Right ventricle myocardium inferior (tissue), 1 donor: ENCODE measurements at places on chromosomes 12 and 14. TPM values are rescaled to one million over a fixed set of nuclear protein-coding genes. Genes with fewer than 3 reads are reported as not detected.

- DNase-seq = no peak
Measured at GRCh38 chr14:73945159-73945670, 4.7 kb downstream of the FAM161B start.

The TAS2R8 gene
- not detected for total RNA-seq

The FZD10 gene
- total RNA-seq = not detected

The UBC gene
- total RNA-seq = 1,199 TPM

The CELA1 gene
- not detected for total RNA-seq

GRCh38 chr12:89756194-89756584 is 47.6 kb upstream of the ATP2B1 start:
- DNase-seq = no peak

The PZP gene
- 0.30 TPM for total RNA-seq

GRCh38 chr14:49527221-49527620 is 59.0 kb downstream of the RPS29 start:
- DNase-seq = no peak

- no peak for DNase-seq
Measured at GRCh38 chr14:104788161-104788818, 7.3 kb downstream of the AKT1 start.

DNA sequence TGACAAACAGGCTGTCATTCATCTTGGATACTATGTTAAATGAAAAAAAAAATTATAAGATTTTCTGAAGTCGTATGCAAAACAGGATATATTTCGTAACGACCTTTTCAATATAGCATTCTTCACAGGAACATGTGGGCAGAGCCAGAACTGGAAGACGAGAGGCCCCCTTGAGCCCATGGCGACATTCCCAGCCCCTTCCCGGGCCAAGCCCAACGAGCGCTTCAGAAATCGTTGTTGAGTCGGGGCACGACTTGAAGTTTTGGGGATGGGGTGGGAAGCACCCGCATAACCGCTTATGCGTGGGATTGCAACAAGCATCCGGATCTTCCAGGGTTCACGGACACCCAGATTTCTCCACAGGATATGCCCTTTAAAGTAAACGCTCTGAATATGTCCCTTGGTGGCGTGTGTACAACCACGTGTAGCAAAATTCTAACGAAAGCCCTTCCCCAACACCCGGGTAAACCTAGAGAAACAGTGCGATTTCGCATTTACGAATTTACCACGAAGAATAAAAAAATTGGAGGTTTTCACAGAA is 736 bp downstream of the C14orf39 start:
- no peak for DNase-seq

- no peak for DNase-seq
Measured at GRCh38 chr14:77043177-77043983, 14.9 kb upstream of the IRF2BPL start.

GRCh38 chr12:127957001-127957660 is 309.8 kb upstream of the TMEM132C start:
- no peak for DNase-seq

The ORMDL2 gene
- 17.3 TPM for total RNA-seq

The ENDOU gene
- total RNA-seq = not detected

The PTHLH gene
- not detected for total RNA-seq

- DNase-seq = no peak
Measured at GRCh38 chr12:42447371-42447786, 121.4 kb downstream of the PPHLN1 start.

DNA sequence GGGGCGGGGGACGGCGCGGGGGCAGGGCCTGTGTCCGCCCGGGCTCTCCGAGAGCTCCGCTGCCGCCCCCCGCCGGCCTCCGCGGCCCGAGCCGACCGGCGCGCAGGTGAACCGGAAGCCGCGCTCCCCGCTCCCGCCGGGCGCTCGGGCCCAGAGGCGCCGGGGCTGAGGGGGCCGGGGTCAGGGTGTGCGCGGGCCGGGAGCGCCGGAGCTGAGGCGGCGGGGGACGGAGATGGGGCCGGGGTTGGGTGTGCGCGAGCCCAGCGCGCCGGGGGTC is 431 bp downstream of the HIP1R start:
- DNase-seq = no peak

The WNT1 gene
- not detected for total RNA-seq

DNA sequence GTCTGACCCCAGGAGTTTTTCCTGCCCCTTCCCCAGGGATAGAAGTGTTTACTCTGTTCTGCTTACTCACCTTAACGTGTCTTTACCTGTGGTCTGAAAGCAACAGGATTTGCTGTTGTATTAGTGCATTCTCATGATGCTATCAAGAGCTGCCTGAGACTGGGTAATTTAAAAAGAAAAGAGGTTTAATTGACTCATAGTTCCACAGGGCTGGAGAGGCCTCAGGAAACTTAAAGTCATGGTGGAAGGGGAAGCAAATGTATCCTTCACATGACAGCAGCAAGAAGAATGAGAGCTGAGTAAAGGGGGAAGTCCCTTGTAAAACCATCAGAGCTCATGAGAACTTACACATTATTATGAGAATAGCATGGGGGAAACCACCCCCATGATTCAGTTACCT is 240.4 kb downstream of the SNAPC1 start:
- DNase-seq = no peak

DNA sequence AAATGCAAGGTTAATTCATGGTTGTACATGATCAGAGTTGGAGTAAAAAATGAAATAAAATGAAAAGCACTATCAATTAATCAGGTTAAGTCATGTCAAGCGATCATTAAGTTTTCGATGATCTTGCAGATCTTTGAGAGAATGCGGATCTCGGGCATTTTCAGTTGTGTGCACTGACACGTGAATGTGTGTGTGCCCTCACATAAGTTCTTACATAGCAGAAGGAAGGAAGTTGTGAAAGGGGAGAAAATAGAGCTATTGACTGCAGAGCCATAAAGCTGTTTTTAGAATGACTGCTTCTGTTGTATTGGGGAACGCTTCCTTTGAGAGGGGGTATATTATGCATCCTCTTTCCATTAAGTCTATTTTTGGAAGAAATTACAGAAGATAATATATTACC is 101.3 kb downstream of the HMGA2 start:
- no peak for DNase-seq

DNA sequence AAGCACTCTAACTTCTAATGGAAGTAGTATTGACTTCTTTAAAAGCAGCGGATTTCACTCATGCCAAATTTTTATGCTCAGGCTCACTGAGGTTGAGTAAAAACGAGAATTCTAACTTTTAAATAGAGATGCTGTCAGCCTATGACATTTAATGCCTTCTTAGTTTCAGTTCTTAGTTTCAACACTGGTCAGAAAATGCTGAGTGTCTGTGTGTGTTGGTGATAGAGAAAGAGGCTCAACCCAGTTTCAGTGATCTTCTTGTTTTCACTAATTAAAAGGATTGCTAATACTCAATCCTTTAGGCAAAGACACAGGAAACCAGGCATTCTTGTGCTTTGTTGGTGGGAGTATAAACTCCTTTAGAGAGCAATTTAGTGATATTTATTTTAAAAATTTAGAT is 31.0 kb downstream of the PEBP1 start:
- DNase-seq = no peak

The ETV6 gene
- 15.2 TPM for total RNA-seq

GRCh38 chr12:92259696-92260251 is 114.1 kb upstream of the BTG1 start:
- DNase-seq = no peak

GRCh38 chr12:91396293-91396692 is 213.7 kb upstream of the DCN start:
- no peak for DNase-seq

DNA sequence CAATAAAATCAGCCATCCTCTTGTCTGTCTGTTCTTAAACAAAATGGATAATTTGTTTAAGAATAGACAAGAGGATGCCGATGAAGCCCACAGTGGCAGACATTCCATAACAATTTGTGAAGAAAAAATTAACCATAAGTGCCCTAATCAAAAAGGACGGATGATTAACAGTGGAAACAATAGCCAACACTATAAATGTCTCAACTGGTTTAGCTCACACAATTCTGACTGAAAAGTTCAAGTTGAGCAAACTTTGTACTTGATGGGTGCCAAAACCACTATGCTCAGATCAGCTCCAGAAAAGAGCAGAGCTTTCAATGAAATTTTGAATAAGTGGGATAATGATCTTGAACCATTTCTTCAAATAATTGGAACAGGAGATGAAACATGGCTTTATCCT is 202.2 kb upstream of the OR4E1 start:
- DNase-seq = no peak

The APOF gene
- total RNA-seq = not detected

The KLRK1 gene
- 1.2 TPM for total RNA-seq

The ADGRD1 gene
- 89.1 TPM for total RNA-seq

The ACVRL1 gene
- total RNA-seq = 49.6 TPM

The CCT2 gene
- 100 TPM for total RNA-seq

The TROAP gene
- 0.97 TPM for total RNA-seq

DNA sequence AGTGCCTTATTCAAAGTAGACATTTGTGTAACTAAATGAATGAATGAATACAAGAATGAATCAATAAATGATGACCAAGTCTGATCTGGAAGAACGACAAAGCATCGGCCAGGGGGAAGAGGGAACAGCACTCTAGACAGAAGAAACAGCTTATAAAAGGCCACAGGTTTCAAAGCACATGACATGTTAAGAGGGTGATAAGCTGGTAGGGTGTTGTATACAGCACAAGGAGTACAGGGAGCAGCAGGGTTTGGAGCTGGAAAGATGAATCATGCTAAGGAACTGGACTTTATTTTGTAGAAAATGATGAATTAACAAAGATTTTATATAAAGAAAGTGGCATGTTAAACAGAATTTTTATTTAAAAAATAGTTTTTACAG is 302.5 kb downstream of the NUAK1 start:
- DNase-seq = no peak

The KCNA5 gene
- total RNA-seq = 2.1 TPM

GRCh38 chr12:120999191-121000120 is 16.8 kb downstream of the C12orf43 start:
- DNase-seq = no peak

The PTCSC3 gene
- not detected for total RNA-seq

GRCh38 chr12:52873832-52874572 is 25.2 kb upstream of the KRT78 start:
- DNase-seq = peak; percentile 88

DNA sequence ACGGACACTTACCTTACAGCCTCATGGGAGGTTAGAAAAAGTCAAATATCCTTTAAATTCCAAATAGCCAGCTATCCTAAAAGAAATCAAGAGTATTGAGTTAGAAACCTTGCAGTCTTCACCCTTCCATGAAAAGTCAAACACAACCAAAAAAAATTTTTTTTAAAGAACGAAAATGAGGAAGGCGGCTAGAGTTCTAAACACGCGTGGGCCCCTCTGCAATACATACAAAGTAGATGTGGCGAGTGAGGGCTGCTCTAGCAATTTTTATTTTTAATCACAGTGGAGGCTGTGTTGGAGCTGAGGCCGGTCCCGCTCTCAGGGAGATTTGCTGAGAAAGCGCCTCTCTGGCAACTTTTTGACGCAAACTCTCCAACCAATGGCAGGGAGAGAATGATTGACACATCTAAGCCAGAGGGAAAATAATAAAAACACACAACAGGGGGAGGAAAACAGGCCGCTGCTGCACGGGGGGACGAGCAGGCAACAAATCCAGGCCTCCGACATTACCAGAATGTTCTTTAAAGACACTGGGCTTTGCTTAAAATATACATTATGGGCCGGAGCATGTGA is at the start of gene OTX2:
OTX2 (minus strand) TSS at position 333 of the 573 bp plus-strand sequence. CDS start 5,023 bp downstream, outside the sequence.
- no peak for DNase-seq

GRCh38 chr14:71988939-71989338 is 56.7 kb downstream of the RGS6 start:
- no peak for DNase-seq

DNA sequence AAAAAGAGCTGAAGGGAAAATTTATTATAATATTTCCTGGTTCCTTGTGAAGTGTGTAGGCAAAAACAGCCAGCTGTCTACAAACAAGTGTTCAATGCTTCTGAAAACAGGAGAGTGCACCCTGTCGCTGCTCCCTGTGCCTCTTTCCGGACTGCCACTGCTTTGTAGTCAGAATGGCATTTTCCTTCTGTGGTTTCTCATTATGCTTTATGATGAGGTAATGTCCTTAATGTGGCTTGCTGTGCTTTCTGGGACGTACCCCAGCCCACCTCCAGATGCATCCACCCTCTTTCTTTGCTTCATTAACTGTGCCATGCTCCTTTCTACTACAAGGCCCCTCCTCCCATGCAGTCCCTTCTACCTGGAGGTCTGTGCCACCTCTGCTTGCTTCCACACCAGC is 148.1 kb downstream of the SYT1 start:
- DNase-seq = no peak
